ENCODE measurements at places on chromosomes 3 and 15.

DNA sequence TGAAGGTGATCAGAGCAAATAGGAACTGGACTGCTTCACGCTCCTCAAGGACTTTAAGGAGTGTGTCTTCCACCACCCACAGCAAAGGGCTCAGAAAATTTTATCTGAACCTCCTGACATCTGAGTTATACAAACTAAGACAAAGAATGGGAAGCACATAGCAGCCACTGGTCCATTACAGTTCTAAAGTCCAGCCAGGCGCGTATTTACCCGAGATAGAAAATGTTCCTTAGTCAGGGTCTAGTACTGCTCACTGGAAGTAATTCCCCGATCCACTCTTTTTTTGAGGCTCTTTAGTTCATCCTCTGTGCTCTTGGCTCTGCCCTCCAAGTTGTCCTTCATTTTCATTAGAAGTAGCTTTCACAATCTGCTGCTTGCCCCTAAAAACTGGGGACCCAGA lies 88.5 kb upstream of the GOLGA8J start:
- DNase-seq: no peak

GRCh38 chr15:79294075-79294474 lies 11.6 kb downstream of the ANKRD34C start:
- DNase-seq: no peak

GRCh38 chr3:42387802-42388651 lies 22.4 kb downstream of the LYZL4 start:
- DNase-seq: no peak

GRCh38 chr3:113620091-113620490 lies 76.4 kb downstream of the USF3 start:
- no peak for DNase-seq

- DNase-seq: no peak
Measured at GRCh38 chr3:96264701-96265100, 549.7 kb upstream of the EPHA6 start.

DNA sequence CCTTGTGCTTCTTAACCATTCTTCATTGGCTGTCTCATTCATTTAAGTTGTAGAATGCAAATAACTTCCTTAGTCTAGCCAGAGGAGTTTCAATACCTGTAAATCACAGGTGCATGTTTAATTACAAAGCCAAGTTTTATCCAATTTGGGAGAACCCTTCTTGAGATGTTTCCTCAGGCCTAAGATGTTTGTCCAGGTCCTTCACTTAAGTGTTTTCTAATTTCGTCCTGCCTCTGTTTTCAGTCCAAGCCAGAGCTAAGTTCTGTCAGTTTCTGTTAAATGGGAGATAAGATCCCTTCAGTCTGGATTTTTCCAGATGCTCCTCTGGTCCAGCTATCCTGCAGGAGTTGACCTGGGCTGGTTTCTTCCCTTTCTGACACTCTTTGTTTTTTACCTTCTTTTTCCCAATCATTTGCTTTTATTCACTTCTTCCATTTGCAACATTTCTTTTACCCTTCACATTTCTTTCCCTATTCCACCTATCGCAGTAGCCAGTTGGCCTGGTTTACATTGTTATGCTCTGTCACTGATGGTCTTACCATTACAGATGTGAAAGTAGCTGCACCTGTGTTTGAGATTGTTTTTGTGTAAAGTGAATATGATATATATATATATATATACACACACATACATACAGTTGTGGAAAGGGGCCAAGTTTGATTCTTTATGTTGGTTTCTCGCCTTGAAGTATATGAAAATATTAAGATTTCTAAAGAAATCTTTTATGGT lies 34.5 kb downstream of the EIF2AK4 start:
- DNase-seq: no peak

DNA sequence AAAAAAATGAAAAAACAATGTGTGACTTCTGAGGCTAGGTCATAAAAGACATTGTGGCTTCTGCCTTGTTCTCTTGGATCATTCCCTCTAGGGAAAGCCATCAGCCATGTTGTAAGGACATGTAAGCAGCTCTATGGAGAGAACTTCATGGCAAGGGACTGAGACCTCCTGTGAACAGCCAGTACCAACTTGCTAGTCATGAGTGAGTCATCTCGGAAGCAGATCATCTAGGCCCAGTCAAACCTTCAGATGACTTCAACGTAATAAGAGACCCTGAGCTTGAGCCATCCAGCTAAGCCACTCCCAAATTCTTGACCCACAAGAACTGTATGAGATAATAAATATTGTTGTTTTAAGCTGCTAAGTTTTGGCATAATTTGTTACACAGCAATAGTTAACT lies 4.9 kb downstream of the MON1A start:
- peak; percentile 60 for DNase-seq

DNA sequence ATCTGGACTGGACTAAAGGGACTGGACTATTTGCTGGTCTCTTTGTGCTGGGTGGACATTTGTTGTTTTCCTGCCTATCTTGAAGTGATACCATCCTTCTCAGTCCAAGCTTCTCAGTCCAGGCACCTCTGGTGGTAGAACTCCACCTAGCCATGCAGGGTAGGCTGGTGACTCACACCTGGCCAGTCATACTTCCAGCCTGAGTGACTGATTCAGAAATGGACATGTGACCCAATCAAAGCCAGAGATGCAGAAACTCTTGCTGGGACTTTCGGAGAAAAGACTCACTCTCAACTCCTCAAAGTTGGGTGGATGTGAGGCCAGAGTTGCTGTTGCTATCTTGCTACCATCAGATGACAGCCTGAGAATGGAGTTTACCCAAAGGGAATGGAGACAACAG lies 5.6 kb upstream of the ASB14 start:
- DNase-seq: peak; percentile 70

DNA sequence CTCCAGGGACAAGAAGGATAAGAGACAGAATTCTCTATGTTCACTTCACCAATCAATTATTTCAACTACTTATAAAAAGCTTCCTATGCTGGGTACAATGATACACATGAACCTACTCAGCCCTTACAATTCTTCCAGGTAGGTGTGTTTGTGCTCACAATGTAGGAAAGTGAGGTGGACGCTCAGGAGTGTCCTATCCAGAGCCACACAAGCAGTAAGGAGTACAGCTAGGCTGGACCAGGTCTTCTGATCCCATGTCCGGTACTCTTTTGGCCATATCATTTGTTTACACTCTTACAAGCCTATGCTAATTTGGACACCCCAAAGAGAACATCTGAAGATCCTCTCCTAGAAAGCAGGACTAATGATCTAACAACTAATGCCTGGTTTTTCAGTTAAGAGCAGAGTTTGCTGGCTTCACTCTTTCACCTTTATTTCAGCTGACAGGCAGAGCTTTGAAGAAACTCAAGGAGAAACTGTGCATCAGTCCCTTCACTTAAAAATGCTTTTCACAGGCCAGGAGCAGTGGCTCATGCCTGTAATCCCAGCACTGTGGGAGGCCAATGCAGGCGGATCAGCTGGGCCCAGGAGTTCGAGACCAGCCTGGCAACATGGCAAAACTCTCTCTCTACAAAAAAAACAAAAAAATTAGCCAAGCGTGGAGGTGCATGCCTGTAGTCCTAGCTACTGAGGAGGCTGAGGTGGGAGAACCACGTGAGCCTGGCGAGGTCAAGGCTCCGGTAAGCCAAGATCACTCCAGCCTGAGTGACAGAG lies 27.5 kb downstream of the IGF2BP2 start:
- DNase-seq: no peak

DNA sequence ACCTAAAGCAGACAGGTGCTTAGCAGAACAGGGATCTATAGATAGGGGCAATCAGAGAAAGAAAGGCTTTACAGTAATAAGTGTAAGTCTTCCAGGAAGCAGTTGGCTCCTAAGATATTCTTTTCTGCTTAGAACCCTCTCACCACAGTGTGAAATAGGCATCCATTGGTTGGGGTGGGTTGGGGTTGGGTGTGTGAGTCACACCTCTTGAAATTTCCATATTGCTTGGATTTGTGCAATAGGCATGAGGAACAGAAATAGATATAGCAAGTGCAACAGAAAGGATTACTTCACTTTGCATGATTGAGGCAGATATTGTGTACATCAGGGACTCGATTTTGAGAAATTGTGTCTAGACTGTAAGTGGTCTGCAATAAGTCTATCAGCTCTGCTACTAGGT lies 200.1 kb upstream of the GAP43 start:
- DNase-seq: no peak

DNA sequence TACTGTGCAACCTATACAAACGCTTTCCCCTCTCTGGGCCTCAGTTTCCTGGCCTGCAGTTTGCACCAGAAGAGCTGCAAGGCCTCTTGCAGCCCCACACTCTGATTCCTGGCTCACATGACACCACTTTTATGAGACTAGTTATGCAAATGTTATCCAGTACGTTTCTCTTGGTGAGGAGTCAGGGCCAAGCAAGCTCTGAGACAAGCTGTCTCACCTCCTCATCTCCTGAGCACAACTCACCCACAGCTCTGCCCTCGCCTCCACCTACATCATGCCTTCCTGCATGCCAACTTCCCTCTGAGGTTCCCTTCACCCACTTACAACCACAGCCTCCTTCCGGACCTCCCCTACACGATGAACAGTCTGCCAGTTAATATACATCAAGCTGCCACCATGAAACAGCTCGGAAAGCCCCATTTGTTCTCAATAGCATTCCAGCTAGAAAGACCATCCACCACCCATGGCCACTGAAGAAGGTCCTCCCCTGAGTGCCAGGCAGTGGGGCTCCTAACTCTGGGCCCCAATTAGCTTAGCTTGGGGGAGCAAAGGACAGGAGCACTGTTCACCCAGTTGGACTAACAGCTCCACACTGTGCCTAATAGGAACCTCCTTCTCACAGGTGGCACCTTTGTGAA lies 25.0 kb downstream of the CRYGS start:
- DNase-seq: no peak

GRCh38 chr3:7547826-7548225 lies 686.9 kb downstream of the GRM7 start:
- DNase-seq: no peak

- peak; percentile 46 for DNase-seq
Measured at GRCh38 chr3:56923526-56924224, 121.9 kb upstream of the ARHGEF3 start.

- DNase-seq: no peak
Measured at GRCh38 chr15:60195611-60196010, 191.5 kb downstream of the FOXB1 start.

DNA sequence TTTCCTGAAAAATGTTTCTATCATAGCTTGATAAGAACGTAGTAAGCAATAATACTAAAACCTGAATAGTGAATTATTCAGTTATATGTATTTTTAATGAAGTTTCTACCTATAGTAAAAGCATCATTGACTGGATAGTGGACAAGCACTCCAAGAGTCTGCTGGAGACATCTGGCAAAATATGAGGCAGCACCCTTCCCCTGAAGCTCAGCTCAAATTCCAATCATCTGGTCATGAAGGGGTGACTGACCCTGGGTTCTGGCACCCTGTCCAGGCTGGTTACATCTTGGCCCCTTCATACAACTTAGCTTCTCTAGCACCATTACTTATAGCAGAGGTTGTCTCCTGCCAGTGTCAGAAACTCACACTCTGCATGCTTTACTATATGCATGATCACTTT lies 455.4 kb downstream of the RAP2B start:
- no peak for DNase-seq

DNA sequence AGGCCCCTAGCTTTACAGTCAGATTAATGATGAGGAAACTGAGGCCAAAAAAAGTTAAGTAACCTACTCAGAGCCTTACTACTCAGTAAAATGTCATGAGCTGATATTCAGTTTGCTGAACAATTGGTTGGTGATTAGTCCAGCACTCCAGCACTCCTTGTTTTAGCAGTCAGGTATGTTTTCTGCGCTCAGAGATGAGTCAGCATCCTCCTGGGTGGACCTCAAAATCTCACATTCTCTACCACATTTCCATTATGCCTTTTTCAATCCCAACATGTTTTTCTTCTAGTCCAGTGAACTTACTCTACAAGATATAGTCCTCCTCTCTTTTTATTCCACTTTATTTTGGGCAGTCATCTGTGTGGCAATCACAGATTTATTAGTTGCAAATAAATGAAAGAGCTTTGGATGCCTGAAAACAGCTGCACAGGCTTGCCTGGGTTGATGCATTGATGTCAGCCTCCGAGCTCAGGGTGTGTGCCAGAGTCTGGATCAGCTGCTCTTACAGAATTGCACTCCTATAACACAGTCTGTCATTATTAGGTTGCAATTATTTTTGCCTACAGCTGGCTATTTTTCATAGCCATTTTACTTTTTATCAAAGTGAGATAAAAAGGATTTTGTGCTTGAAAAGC lies 133.2 kb downstream of the ARPP21 start:
- DNase-seq: peak; percentile 24

GRCh38 chr15:38576837-38577236 lies 12.2 kb upstream of the RASGRP1 start:
- DNase-seq: no peak

- DNase-seq: no peak
Measured at GRCh38 chr3:40323946-40324345, 14.4 kb downstream of the EIF1B start.

GRCh38 chr3:108127301-108127988 lies 36.6 kb upstream of the CD47 start:
- peak; percentile 17 for DNase-seq

GRCh38 chr3:100709842-100710260 lies 557 bp downstream of the TFG start:
- peak; percentile 18 for DNase-seq

- no peak for DNase-seq
Measured at GRCh38 chr3:152419748-152420147, 151.0 kb downstream of the MBNL1 start.

DNA sequence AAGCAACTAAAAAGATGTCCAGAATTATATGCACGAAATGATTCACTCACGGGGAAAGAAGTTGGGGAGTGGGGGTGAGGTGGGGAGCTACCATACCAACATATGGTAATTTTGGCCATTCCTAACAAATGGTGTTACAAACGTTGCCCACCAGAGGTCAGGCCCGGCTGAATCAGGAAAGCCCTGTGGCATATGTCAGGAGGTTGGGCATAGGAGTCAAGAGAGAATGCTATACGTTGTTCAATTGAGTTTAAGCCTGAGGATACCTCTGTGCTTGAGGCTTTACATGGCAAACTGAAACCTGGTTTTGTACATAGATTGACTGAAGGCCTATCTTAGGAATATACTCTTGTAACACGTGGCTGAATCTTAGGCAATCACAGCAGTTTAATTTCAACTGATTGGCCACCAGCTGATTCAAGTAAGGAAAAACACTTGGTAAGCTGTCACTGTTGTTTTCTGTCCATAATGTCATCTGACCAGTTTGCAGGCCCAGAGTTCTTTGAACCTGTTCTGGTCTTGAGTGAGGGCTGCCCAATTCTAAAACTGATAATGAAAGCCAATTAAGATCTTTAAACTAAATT lies 23.4 kb upstream of the SLC2A2 start:
- peak; percentile 57 for DNase-seq

- DNase-seq: peak; percentile 42
Measured at GRCh38 chr3:13141991-13142412, 68.8 kb upstream of the IQSEC1 start.

- DNase-seq: no peak
Measured at GRCh38 chr3:184512621-184513020, 49.0 kb upstream of the EPHB3 start.

- peak; percentile 35 for DNase-seq
Measured at GRCh38 chr3:108001457-108001856, 89.4 kb downstream of the CD47 start.

- no peak for DNase-seq
Measured at GRCh38 chr15:86690566-86690965, 610.9 kb downstream of the AGBL1 start.

GRCh38 chr3:65173841-65174240 lies 486.0 kb upstream of the ADAMTS9 start:
- no peak for DNase-seq

- no peak for DNase-seq
Measured at GRCh38 chr3:191873736-191874135, 412.8 kb downstream of the PYDC2 start.

GRCh38 chr3:72079369-72079872 lies 294.5 kb upstream of the PROK2 start:
- no peak for DNase-seq
